ENCODE measurements at places on chromosomes 3 and 15.

- DNase-seq: no peak
Measured at GRCh38 chr3:64748244-64748904, 60.6 kb upstream of the ADAMTS9 start.

GRCh38 chr15:51111061-51111460 is 16.4 kb upstream of the TNFAIP8L3 start:
- DNase-seq: no peak

- no peak for DNase-seq
Measured at GRCh38 chr15:60568914-60569391, 90.0 kb upstream of the ICE2 start.

GRCh38 chr3:50294492-50295403 is 2.5 kb upstream of the IFRD2 start:
- no peak for DNase-seq

GRCh38 chr3:146093896-146094295 is 67.1 kb downstream of the PLOD2 start:
- no peak for DNase-seq

GRCh38 chr3:112482675-112483074 is 16.6 kb downstream of the BTLA start:
- DNase-seq: no peak

DNA sequence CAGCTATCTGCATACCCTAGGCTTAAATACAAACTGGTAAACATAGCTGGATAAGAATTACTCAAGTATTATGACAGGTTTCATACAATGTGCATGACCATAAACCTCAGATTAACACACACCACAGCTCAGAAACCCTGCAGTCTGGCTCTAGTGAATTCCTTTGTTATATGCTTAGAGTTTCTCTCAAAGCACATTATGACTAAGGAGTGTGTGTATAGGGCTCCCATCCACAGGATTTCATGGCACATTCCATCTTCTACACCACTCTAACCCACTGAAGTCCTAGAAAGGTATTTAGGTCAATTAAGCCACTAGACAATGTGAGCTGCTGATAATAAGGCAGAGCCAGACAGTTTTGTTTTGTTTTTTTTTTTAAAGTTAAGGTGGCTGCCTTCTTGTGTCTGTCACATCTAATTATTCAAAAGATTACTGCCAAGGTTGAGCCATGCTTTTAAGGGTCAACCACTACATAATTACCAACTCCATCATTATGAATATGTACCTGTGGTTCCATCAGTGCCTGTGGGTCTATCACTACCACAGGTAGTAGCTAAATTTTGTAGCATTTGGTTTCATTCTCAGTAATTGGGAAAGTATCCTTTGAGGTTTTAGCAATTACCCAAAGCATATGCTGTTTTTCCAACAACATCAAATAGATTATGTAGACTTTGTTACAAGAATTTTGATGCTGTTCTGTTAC is 107.0 kb downstream of the ALCAM start:
- DNase-seq: no peak

DNA sequence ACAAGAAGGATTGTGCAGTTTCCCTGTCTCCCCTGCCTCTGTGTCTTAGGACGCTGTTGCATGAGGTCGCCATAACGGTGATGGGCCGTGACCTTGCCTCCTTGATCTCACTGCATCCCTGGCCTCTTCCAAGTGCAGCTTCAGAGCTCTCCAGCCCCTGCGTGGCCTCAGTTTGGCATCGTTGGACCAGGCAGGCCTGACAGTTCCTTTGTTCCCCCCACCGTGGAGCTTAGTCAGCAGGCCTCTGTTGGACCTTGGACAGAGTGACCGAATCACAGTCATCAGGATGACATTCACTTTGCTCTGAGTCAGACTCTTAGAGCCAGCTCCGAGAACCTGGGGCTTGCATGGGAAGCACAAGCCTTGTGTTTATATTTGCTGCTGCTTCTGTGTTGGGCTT is 139.4 kb downstream of the OPA1 start:
- DNase-seq: no peak

DNA sequence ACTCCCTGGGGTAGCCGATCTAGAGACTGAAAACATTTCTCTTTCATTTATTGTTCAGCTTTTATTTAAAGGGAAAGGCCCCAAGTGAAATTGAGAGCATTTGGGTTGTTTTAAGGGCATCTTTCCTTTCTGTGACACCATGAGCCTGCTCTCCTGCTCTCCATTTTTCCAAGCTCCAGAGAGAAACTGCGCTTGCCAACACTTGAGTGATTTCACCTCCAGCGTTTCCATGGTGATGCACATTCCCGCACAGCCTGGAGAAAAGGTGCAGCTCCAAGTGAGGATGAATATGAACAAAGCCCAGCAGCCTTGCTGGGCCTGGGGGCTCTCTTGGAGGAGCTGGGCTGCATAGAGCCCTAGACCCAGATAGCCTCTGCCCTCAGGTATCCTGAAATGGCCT is 159.2 kb upstream of the PPP2R3A start:
- DNase-seq: no peak

- no peak for DNase-seq
Measured at GRCh38 chr3:163587342-163587741, 1491.0 kb downstream of the SI start.

DNA sequence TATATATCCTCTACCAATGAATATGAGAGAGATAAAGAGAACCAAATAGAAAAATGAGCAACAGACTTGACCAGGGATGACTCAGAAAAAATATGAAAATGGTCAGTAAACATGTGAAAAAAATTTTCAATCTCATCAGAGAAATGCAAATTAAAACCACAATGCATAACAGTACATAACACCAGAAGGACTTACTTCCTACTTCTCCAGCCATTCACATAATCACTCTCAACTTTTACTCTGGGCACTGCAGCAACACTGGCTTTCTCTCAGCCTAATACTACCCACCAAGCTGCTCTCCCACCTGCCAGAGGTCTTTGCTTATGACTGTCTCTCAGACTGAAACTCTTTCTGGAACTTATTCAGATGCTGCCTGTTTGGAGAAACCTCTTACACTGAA is 49.4 kb downstream of the DPH6 start:
- DNase-seq: no peak

Measured in inflammatory macrophage (primary cell).